ENCODE measurements at places on chromosomes 11 and 22. TPM values are rescaled to one million over a fixed set of nuclear protein-coding genes. Genes with fewer than 3 reads are reported as not detected.

The ADORA2A gene
- 17.1 TPM for total RNA-seq

The C11orf16 gene
- not detected for total RNA-seq

The SAA2 gene
- not detected for total RNA-seq

The OR2D2 gene
- total RNA-seq = 0.31 TPM

The RAB36 gene
- 2.6 TPM for total RNA-seq

The TMEM191C gene
- 1.2 TPM for total RNA-seq

The PATL1 gene
- total RNA-seq = 33.1 TPM

The OR52H1 gene
- total RNA-seq = not detected

The CLMP gene
- 0.18 TPM for total RNA-seq

All from endothelial cell of umbilical vein (primary cell).